ENCODE measurements at places on chromosomes 7 and 10. TPM values are rescaled to one million over a fixed set of nuclear protein-coding genes. Genes with fewer than 3 reads are reported as not detected.

Gene NSUN5
- polyA plus RNA-seq: 12.8 TPM

Gene LRRD1
- 0.17 TPM for polyA plus RNA-seq

Gene TAS2R5
- 2.2 TPM for polyA plus RNA-seq

Gene VSTM2A
- 4.3 TPM for polyA plus RNA-seq

DNA sequence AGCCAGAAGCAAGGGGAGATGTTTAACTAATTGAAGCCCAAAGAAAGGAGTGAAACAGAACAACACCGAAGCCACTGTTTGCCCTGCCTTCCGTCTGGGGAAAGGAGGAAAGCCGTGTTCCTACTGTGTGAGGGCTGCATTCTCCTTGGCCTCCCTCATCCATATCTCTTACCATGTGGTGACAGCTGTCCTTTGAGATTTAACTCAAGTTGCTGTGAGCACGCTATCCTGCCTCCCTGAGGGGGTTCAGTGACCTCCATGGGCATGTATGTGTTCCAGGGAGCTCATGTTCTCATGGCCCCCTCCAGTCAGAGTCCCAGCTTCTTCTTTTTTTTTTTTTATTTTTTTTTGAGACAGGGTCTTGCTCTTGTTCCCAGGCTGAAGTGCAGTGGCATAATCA lies 26.2 kb upstream of the CRHR2 start:
- no peak for DNase-seq

Gene ZNF853
- polyA plus RNA-seq: 16.3 TPM

DNA sequence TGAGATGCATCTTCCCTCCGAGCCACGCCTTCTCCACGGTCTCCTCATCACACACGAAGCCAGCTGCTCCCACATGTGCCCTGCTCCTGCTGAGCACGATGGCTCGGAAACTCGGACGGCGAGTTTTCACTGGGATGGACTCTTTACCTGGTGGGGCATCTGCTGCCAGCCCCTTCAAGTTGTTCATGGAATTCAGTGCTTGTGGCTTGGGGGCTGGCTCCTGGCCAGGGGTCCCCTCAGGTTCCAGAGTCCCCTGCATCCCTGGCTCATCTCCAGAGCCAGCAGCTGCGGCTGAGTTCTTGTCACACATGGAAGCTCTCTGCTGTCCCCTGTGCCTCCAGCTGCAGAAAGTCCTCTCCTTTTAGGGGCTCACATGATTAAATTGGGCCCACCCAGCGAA lies 654.0 kb downstream of the SDK1 start:
- DNase-seq: no peak

- no peak for DNase-seq
Measured at GRCh38 chr7:101823096-101823495, 5.7 kb downstream of the CUX1 start.

Gene CLDN4
- polyA plus RNA-seq: 91.4 TPM

GRCh38 chr7:106313456-106313901 lies 28.7 kb upstream of the NAMPT start:
- no peak for DNase-seq

DNA sequence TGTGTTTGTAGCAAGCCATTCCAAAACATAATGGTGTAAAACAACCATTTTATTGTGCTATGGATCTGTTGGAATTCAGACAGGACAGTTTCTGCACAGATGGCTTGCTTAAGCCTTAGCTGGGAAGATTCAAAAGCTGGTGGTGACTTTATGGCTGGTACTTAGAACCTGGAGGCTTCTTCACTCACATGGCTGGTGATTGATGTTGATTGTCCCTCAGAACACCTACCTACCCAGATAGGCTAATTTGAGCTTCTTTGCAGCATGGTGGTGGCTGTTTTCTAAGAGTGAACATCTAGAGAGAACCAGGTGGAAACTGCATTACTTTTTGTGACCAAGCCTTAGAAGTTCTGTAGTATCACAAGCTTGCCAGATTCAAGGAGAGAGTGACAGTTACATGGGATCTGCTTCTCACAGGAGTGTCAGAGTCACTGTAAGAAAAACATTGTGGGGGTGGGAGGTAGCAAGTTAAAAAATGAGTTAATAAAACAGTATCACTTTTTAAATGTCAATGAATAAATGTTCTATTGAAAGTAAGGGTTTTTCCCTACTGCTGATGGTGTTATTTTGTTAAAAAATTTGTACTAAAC lies 7.1 kb downstream of the R3HCC1L start:
- no peak for DNase-seq

GRCh38 chr7:77569514-77570232 lies 32.6 kb downstream of the PTPN12 start:
- no peak for DNase-seq

DNA sequence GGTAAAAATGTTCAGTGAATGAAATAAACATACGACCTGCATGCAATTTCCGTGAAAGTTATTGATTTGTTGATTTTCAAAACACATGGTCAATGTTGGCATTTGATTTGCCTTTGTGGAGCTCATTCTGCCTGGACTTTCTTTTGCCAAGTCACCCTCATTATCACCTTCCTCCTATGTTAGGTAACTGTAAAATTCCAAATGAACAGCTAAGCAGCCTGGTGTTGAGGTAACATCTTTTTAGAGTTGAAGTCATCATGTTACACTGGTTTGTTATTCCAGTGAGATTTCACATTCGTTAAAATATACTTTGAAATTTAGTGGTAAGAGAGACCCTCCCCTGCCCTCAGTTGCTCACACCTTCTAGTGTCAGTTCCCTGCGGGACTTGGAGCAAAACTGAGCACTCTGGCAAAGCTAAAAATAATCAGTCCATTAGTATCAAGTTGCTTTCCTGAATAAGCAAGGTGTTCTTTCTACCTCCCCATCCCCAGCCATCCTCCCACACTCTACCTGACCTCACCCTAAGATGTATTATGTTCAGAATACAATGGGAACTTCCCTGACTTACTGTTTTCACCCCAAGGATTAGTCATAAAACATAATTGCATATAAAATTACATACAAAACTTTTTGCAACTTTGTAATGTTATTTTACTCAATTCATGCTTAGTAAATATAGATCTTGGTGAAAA lies 283.3 kb upstream of the SEMA3A start:
- no peak for DNase-seq

DNA sequence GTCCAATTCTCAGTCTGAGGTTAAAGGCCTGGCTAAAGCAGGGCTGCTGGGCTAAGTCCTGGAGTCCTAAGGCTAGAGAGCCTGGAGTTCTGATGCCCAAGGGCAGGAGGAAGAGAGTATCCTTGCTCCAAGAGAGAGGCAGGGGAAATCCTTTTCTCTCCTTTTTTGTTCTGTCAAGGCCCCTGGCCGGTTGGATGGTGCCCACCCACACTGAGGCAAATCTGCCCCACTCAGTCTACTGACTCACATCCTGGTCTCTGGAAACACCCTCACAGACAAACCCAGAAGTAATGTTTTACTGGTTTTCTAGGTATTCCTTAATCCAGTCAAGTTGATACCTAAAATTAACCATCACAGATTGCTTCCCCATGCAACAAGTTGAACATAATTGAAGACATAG lies 23.0 kb downstream of the ZNF518A start:
- DNase-seq: no peak

- DNase-seq: no peak
Measured at GRCh38 chr10:100520811-100521210, 1.1 kb upstream of the SEC31B start.

DNA sequence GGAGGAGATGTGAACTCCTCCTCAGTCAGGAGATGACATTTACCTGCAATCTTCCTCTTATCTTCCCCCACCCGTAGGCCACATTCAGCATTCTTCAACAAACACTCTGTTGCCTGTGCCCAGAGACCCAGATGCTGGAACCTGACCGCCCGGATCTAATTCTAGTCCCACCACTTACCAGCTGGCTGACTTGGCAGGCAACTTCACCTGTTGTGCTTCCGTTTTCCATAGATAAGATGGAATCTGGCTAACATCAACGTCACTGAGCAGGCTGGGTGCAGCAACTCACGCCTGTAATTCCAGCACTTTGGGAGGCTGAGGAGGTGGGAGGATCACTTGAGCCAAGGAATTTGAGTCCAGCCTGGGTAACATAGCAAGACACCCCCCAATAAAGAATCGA lies 21.3 kb upstream of the FXYD4 start:
- no peak for DNase-seq

GRCh38 chr7:134669388-134669787 lies 22.7 kb downstream of the BPGM start:
- no peak for DNase-seq

DNA sequence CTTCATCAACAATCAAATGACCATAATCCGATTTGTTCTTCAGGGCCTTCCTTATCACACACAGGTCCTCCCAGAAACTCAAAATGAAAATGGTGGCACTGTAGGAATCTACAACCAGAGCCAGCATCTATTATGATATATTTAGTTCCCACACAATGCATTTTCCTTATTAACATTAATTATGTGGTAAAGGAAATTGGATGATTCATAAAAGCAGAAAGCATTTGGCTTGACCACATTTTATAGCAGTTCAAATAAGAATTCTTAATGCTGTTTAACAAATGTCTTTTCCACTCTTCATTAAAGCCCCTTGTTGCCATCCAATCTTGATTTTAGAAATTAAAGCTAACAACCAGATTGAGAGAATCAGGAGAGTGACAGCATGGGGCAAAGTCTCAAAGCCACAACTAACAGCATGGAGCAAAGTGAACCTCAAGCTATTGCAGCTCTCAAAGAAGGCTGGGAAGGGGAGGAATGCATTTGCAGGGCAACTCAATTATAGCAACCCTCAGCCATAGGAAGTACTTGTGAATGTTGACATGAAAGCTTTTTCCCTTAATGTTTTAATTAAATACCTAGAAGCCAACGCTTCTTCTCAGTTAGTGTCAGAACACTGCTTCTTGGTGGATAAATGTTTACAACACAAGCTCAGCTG lies 549.1 kb downstream of the NXPH1 start:
- DNase-seq: no peak

DNA sequence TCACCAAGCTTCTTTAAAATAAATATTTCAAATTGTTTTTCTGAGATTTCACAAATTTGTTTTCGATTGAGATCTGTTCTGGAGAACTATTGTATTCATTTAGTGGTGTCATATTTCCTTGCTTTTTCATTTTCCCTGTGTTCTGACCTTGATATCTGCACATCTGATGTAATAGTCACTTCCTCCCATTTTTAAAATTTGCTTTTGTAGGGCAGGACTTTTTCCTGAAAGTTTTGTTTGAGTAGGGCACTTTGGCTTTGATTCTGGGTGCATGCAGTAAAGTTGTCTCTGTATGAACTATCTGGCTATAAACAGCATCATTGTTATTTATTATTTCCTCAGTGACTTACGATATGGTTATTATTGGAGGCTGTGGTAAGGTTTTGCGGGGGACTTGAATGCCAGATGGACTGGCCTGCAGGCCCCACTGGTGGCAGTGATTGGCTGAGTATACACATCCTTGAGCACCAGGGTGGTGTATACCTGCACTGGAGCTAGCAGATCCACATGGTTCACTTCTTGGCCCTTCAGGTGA lies 83.6 kb downstream of the CSTF2T start:
- DNase-seq: no peak

- no peak for DNase-seq
Measured at GRCh38 chr7:49520951-49521350, 252.5 kb upstream of the VWC2 start.

Gene KMT2E
- polyA plus RNA-seq: 70.5 TPM

GRCh38 chr7:2713370-2713769 lies 25.4 kb downstream of the AMZ1 start:
- DNase-seq: no peak

Gene GDF2
- not detected for polyA plus RNA-seq

GRCh38 chr10:112202561-112203241 lies 19.1 kb upstream of the GPAM start:
- DNase-seq: no peak

DNA sequence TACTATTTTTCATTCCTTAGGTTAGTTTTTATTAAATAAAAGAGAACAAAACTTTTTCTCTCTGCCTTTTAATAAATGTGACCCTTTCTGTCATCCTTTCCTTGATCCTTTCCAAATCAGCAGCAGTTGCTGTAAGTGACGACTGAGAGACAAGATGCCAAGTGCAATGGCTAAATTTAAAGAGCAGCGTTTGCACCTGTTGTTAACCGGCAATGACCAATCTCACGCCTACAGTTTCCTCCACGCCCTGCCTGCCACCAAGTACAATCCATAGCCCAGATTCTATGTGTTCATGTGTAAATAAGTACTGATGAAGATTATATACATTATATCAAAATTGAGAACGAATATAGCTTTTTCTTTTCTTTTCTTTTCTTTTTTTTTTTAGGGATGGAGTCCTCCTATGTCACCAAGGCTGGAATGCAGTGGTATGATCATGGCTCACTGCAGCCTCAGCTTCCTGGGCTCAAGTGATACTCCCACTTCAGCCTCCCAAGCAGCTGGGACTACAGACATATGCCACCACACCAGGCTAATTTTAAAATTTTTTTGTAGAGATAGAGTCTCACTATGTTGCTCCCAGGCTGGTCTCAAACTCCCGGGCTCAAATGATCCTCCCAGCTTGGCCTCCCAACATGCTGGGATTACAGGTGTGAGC lies 6.5 kb upstream of the MCU start:
- DNase-seq: no peak

Gene TAS2R4
- 1.2 TPM for polyA plus RNA-seq

- no peak for DNase-seq
Measured at GRCh38 chr7:40239755-40240303, 105.0 kb downstream of the SUGCT start.

Gene OPN1SW
- 1.8 TPM for polyA plus RNA-seq

Gene TMEM270
- not detected for polyA plus RNA-seq

Gene TUBB8
- 0.50 TPM for polyA plus RNA-seq

GRCh38 chr7:151225948-151226510 lies 976 bp downstream of the ABCF2 start:
- no peak for DNase-seq

GRCh38 chr10:23063973-23064812 lies 31.2 kb upstream of the MSRB2 start:
- DNase-seq: no peak

GRCh38 chr10:10149899-10150298 lies 867.8 kb upstream of the CELF2 start:
- DNase-seq: no peak

Gene SORCS1
- polyA plus RNA-seq: 21.6 TPM

GRCh38 chr10:78659598-78659967 lies 409.2 kb upstream of the ZMIZ1 start:
- no peak for DNase-seq

- DNase-seq: no peak
Measured at GRCh38 chr7:11252705-11253272, 279.1 kb downstream of the PHF14 start.

DNA sequence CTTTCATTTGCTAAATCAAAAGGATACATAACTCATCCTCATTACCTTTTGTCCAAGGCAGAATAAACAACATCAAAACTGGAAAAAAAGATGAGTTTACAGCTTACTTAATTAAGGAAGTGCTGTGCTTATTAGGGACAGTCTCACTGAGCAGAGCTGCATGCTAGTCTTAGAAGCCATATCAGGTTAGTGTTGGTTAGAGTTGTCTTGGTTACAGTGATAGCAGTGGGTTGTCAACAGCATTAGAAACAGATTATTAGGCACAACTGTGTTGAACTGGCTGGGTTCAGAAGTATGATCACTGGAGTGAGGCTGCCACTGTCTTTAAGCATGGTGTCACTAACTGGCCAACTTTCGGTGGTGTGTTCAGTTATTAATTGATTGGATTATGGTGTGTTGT lies 503.9 kb upstream of the IGFBP3 start:
- peak; percentile 10 for DNase-seq

Measured in right renal cortex interstitium (tissue), 3 donors.